Neuronal stem cell (in vitro differentiated cells): ENCODE measurements at places on chromosomes 5 and 9.

- no peak for DNase-seq
These were observed 173.0 kb upstream of the TBC1D2 start for GRCh38 chr9:98428454-98428853.

- DNase-seq, result no peak
These were observed 593.5 kb downstream of the CETN3 start for GRCh38 chr5:89816038-89816437.

DNA sequence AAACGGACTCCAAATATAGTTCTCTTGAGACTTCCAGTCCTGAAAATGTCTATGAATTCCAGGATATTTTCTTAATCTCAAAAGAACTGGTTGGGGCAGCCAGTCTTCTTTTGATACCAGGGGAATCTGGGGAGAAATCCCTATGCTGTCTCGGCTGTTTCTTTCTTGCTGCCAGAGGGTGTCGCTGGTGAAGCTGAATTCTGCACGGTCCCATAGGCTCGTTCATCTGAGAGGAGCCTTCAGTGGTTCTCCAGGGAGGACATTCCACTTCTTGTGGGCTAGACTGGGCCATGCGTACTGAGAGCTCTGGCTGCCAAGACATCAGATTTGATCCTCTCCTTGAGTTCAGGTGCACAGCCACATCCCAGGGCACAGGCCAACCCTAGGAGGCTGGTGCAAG is 155.0 kb upstream of the CLINT1 start:
- DNase-seq, result no peak

- no peak for DNase-seq
These were observed 36.7 kb downstream of the ZNF618 start for GRCh38 chr9:113912816-113913215.

DNA sequence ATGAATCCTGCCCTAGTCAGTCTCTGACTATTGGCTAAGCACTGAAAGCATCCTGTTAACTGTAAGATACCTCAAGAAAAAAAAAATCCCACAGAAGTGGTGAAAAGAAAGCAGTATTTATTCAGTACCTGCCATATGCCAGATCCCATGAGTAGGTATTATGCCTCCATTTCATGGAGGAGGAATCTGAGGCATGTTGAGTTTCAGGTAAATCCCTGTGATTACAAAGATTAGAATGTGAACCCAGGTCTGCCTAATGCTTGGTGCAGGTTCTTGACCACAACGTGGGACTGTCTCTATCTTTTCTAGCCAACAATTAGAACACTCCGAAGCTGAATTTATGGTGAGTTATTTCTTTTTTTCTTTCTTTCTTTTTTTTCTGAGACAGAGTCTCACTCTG is 30.9 kb downstream of the SH3RF2 start:
- DNase-seq, result no peak

- no peak for DNase-seq
These were observed 185.2 kb downstream of the HSPA4 start for GRCh38 chr5:133236976-133237375.

DNA sequence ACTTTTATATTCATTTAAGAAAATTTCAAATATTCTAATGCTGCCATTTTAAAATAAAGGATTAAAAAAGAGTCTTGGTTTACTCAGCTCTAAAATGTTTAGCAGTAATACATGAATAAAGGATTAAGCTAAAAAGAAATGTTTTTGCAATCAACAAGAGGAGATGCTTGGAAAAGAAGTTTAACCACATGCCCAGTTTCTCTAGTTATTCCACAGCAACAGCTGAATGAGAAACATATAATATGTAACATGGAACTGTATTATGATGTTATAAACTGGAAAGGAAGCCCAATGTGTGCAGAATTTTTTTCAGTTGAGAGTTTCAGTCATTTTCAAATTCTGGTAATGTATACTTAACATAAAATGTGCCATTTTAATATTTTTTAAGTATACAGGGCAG is 76.5 kb upstream of the ALDH1A1 start:
- DNase-seq, result no peak

DNA sequence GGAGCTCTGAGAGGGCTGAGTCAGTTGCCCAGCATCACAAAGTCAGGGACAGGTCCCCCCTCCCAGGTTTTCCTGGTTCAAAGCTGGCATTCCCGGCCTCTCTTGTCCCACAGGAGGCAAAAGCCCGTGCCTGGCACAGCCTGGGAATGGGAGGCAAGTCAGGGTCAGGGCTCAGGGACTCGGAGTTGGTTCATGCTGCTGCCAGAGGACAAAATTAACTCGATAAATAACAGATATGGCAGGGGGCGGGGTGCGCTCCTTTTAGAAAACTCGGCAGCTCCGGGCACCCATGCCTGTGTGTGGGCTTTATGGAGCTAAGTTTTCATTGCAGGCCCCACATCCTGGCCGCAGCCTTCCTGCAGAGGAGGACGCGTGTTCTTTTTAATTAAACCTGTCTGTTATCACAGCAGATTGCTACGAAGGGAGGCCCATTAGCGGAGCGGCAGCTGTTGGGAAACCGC is 62.8 kb upstream of the LMX1B start:
- no peak for DNase-seq

DNA sequence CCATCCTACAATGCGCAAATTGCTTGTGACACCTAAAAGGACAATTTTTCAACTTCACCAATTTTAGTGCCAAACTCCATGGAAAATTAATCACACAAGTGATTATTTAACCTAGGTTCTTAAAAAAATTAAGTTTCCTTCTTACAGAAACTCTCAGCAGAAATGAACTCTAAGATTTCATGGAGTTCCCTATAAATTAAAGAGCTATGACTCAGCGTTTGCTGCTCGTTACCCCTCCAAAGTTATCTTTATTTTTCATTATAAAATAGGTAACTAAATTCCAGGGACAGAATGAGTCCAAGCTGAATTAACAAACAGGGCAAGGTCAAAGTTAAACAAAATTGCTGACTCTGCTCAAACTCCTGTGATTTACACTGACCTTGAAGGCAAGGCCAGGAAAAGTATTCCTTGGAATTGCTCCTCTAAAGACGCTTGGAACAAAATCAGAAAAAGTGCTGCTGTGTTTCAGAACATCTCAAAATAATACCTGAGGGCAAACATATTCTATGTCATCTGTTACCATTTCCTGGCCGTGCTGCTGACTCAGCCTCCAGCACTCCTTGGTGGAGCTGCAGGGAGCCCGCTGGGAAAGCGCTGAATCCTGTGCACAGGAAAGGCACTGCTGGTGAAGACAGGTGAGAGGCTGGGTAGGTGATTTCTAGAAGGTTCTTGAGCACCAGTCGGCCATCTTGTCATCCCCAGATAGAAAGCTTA is 2.5 kb upstream of the CMBL start:
- DNase-seq, result no peak

GRCh38 chr5:92886751-92887150 is 694.3 kb downstream of the NR2F1-AS1 start:
- DNase-seq, result no peak

DNA sequence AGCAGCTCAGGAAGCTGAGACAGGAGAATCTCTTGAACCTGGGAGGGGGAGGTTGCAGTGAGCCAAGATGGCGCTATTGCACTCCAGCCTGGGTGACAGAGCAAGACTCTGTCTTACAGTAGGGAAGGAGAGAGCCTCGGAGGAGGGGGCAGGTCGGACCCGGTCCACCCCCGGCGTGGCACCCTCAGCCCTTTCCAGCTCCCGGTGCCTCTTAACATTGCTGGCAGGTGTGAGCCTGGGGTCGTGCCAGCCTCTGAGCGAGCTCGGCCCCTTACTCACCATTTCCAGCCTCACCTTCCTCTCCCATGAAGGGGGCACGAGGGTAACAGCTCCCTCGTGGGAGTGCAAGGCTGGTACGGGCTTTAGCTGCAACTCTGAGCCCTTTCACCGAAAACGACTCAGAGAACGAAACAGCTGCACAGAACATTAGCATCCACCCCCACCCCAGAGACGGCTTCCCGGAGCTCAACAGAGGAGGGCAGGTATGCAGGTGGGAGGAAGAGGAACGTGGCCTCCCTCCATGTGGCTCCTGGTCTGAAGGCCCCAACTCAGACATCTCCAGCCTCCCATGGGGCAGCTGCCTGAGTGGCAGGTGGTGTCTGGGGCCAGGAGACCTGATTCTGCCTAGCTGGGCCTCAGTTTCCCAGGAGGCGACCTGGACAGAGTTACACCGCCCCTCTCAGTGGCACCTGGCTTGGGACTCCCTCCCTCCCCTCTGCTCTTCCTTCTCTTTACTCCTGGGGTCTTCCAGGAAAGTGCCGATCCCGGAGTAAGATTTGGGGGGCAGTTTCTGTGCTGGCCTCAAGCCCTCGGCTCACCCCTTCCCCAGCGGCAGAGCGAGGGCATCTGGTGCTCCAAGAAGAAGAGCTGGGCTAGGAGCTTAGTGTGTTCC is 28.5 kb upstream of the ABO start:
- no peak for DNase-seq

GRCh38 chr5:173573126-173573960 is 43.1 kb downstream of the BOD1 start:
- peak; percentile 76 for DNase-seq
